Left hindlimb (tissue), 1 donor: ENCODE measurements at places on chromosomes 12 and 14.

DNA sequence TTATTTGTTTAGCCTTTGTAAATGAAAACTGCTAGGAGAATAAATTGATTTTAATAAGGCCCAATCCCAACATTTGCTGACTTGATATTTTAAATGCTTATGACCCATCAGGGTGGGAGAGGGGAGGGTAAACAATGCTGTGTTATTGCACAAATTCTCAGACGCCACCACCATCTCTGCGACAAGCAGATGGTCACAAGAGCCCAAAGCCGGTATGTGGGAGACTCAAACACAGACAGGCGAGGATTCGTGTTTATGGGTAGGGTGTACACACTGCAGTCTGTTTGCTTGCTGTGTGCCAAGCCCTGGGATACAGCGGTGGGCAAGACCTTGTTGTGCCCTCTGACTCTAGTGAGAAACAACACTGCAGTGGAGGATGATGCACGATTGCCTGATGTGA, 39.2 kb upstream of the PWP1 start:
- DNase-seq = no peak

- no peak for DNase-seq
Observed at GRCh38 chr14:93705513-93706156, 82.7 kb downstream of the PRIMA1 start.

GRCh38 chr12:80059875-80060274, 39.5 kb upstream of the OTOGL start:
- no peak for DNase-seq

DNA sequence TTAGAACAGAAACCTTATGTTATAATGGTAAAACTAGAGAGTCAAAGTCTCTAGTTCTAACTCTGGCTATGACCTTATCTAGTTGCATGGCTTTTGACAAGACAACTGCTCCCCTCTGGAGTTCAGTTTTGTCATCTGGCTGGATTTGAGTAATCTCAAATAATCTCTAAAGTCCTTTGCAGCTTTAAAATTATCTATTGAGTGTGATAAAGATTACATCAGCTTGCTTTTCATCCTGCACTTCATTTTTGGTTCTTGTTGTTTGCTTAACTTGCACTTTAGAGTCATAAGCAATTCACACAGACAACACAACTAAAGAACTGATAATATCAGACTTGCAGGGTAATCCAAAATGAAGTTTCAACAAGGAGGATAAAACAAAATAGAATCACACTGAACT, 2.3 kb downstream of the AKAP5 start:
- DNase-seq = no peak

DNA sequence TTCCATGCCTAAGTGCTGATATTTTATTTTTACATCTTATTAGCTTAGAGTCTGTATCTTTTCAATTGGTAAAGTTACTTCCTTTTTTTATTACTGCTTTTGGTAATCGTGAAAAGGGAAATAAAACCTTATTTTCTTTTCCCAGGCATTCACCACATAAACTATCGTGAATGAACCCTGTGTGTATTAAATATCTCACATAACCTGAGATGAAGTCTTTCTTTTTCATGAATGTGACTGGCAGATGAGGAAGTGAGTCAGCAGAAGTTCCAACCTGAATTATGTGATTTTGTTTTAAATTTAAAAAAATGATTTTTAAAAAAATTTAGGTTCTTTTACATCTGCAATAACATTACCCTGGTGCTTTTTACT, 26.0 kb downstream of the MYBPC1 start:
- DNase-seq = no peak

GRCh38 chr12:21934173-21934572, 7.1 kb downstream of the ABCC9 start:
- DNase-seq = no peak

GRCh38 chr14:102691763-102692162, 85.5 kb upstream of the TRAF3 start:
- no peak for DNase-seq

GRCh38 chr14:33922125-33922524, 28.7 kb downstream of the EGLN3 start:
- DNase-seq = no peak

GRCh38 chr12:76156726-76157125, 72.2 kb upstream of the NAP1L1 start:
- DNase-seq = no peak

DNA sequence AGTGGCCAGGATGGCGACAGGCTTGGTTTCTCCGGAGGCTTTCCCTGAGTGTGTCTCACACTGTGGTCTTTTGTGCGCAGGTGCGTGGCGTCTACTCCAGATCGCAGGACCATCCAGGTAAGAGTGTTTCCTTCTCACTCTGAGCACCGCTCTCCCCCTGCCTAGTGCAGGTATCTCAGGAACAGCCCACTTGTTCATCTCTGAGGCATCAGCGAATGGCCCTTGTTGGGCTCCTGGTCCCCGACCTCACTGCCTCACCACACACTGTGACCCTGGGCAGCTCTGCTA, 781 bp downstream of the ADGRD1 start:
- DNase-seq = no peak

DNA sequence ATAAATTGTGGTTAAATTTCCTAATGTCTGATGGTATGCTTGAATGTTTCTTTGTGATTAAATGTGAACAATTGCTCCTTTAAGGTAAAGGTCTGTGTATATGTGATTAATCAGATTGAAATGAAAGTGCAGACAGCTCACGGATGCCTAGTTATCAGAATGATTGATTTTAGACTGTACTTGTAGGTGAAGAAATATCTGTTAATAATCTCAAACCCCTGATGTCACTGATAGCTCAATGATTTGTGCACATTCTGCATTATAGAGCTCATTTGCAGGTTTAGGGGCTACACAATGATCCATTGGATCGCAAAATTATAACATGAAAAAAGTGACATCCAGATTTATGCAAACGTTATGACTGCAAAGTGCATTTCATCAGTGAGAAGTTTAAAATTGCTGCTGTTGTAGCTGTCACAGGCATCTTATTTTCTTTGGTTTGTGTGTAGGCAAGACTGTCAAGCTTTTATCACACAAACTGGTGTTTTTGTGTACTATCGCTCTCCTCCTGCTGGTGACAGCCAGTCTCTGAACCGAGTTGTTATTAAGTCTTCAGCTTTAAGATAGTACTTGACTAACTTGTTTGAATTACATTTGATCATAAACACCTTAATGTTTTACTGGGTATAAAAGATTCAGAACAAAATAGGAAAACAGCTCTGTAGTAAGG, 103.4 kb upstream of the RMST start:
- no peak for DNase-seq

GRCh38 chr12:108455706-108456105, 59.4 kb upstream of the FICD start:
- DNase-seq = no peak

GRCh38 chr14:45868377-45868776, 615.4 kb upstream of the MIS18BP1 start:
- DNase-seq = no peak

- DNase-seq = no peak
Observed at GRCh38 chr12:77060883-77061240, 4.5 kb downstream of the E2F7 start.

DNA sequence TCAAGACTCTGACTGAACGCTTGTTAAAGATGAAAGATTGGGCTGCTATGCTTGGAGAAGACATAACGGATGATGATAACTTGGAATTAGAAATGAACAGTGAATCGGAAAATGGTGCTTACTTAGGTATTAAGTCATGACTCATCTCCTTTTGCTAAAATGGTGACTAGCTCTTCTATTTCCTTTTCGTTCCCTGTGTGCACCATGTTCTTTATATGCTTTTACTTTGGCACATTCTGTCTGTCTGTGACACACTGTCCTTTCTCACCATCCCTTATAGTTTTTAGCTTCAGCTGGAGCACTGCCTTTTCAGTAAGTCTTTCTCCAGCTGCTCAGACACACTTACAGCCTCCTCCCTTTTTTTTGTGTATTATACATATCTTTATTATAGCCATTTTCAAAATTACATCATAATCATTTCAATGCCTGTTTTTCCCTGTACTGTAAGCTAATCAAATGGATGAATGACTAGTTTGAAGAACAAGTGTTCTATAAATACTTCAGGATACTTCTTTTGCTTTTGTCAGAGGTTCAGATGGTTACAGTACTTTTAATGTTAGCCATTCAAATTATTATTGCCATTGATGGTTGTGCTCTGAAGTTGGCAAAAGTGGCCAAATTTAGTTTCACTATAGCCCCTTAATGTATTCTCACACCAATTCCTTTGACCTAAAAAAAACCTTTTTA, 68.6 kb downstream of the MIA2 start:
- no peak for DNase-seq

- DNase-seq = no peak
Observed at GRCh38 chr12:82780517-82780916, 93.8 kb downstream of the TMTC2 start.

GRCh38 chr12:29794862-29795261, 11.1 kb upstream of the TMTC1 start:
- no peak for DNase-seq

DNA sequence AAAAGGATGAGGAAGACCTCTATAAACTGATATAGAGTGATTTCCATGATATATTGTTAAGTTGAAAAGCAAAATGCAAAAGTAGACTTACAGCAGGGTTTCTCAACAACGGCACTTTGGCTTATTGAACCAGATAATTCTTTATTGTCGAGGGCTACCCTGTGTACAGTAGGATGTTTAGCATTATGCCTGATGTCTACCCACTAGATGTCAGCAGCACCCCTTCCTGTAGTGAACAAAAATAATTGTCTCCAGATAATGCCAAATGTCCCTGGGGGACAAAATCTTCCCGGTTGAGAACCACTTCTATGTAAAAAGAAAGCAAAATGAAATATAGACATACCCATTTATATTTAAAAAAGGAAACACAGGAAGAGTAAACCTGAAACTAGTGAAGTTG, 32.4 kb downstream of the ABCD2 start:
- no peak for DNase-seq

DNA sequence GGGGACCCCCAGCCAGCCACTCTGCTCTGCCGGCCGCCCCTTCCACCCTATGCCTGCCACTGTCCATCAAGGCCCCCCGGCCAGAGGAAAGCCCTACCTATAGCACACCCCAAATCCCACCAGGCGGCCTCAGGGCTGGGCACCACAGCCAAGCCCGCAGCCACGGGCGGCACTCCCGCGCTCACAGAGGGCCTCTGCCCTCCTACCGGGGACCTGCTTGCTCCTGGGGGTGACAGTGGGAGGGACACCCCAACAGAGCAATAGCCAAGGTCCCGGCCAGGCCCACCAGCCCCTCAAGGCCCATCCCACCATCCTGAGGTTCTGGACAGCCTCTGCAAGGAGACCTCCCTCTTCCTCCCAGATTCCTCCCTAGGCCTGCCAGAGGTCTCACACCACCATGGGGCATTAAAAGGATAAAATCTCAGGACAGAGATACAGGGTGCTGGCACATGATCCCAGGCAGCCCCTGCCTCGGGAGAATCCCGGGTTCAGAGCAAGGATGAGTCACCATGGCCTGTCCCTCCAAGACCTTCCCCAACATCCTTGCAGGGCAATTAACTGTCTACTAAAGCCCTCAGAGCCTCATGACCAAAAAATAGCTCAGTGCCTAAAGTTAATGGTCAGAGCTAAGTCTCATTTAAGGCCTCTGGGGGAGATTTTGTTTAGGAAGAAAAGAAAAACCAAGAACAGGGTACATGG, 17.1 kb downstream of the CCDC85C start:
- DNase-seq = no peak

GRCh38 chr12:129727100-129727499, 176.7 kb downstream of the TMEM132D start:
- DNase-seq = no peak

DNA sequence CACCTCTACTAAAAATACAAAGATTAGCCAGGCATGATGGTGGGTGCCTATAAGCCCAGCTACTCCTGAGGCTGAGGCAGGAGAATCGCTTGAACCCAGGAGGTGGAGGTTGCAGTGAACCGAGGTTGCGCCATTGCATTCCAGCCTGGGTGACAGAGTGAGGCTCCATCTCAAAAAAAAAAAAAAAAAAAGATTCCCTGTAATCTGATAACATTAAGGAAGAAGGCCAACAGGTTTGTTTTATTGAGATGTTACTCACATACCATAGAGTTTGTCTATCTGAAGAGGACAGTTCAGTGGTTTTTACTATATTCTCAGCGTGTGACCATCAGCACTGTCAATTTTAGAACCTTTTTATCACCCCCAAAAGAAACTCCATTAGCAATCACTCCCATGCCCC, 37.5 kb downstream of the TSPAN9 start:
- no peak for DNase-seq

GRCh38 chr12:93358821-93359220, 18.9 kb upstream of the NUDT4 start:
- no peak for DNase-seq

GRCh38 chr12:2691006-2691344, 103.8 kb upstream of the FKBP4 start:
- no peak for DNase-seq

DNA sequence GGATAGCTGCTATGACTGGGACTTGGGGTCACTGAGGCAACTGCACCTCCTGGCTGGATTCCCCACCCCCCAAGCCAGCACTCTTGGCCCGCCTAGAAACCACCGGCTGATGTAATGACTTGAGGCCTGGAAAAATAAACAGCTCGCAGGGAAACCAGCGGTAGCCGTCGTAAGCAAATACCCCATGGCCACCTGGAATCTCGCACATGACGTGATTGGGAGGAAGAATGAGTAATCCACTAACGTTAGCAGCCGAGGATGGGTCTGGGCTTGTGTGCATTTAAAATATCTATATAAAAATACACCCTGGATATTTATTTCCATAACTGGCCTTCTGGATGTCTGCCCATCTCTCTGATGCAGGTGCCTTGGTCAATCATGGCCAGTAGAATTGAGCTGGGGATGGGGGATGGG, 120.1 kb downstream of the SMOC1 start:
- DNase-seq = no peak

DNA sequence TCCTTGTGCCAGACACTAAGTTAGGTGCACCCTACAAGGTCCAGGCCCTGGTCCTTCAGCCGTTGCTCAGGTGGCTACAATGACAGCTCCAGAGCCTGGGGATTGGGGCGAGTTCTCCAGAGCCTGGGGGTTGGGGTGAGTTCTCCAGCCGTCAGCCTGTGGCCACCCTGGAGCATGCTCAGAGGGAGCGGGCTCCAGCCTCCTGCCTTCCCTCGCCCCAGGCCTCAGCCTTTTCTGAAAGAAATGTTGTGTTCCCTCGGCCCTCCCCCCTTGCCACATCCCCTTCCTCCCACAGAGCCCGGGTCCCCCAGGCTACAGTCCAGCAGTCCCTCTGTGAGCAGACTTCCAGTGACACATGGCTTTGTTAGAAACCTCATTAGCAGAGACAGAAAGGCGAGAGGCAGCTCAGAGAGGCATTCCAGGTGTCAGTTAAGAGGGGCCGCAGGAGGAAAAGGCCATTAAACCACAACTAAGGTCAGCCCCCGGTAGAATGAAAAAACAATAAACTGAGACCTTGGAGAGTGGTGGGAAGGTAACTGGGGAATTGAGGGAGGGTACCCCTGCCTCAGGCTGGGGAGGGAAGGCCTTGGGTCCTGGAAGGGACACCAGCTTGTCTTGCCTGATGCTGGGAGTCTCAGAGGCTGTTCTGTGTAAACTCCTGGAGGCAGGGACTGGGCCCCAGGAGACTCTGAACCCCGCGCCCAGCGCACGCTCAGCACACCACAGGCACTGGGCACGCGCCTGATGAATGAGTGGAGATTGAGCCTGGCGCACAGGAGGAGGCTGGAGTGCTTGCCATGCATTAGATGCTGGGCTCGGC, 23.1 kb upstream of the COL2A1 start:
- DNase-seq = no peak

GRCh38 chr12:11886339-11886738, 184.4 kb upstream of the BCL2L14 start:
- DNase-seq = no peak
